Caco-2 (cell line): ENCODE measurements at places on chromosomes 16 and 17. TPM values are rescaled to one million over a fixed set of nuclear protein-coding genes. Genes with fewer than 3 reads are reported as not detected.

EMP2 gene
- 187 and 198 TPM in 2 replicates for total RNA-seq

NPIPA3 gene
- 1.8 TPM in 1 of 2 replicates, not detected in the other for total RNA-seq

C17orf67 gene
- 2.9 and 4.6 TPM in 2 replicates for total RNA-seq

TMC8 gene
- not detected in 2 replicates for total RNA-seq

IKZF3 gene
- 2.4 and 2.8 TPM in 2 replicates for total RNA-seq

CASKIN1 gene
- 6.6 and 10.8 TPM in 2 replicates for total RNA-seq

CYLD gene
- total RNA-seq = 9.8 and 13.1 TPM in 2 replicates

SRR gene
- total RNA-seq = 15.2 and 18.2 TPM in 2 replicates

HOXB13 gene
- 4.3 and 5.5 TPM in 2 replicates for total RNA-seq

LITAFD gene
- total RNA-seq = not detected in 2 replicates

EFNB3 gene
- 4.1 and 5.1 TPM in 2 replicates for total RNA-seq

NOXO1 gene
- total RNA-seq = 0.35 and 1.1 TPM in 2 replicates

MT1G gene
- not detected in 2 replicates for total RNA-seq

CHRNE gene
- total RNA-seq = not detected in 2 replicates

WBP2 gene
- 66.6 and 72.3 TPM in 2 replicates for total RNA-seq

HLF gene
- 17.3 and 19.8 TPM in 2 replicates for total RNA-seq

SOCS7 gene
- total RNA-seq = 29.2 and 32.4 TPM in 2 replicates

KRT12 gene
- total RNA-seq = not detected in 2 replicates

KRTAP4-3 gene
- not detected in 2 replicates for total RNA-seq

CDK3 gene
- total RNA-seq = 5.2 and 6.8 TPM in 2 replicates

MEIOB gene
- total RNA-seq = not detected in 2 replicates

MYL4 gene
- total RNA-seq = 0.39 TPM in 1 of 2 replicates, not detected in the other

C16orf54 gene
- total RNA-seq = not detected in 2 replicates

HOXB9 gene
- total RNA-seq = 4.5 and 5.4 TPM in 2 replicates

CDRT15 gene
- total RNA-seq = not detected in 2 replicates

SLFN11 gene
- not detected in 2 replicates for total RNA-seq

KRTAP17-1 gene
- total RNA-seq = not detected in 2 replicates

COX6A2 gene
- not detected in 2 replicates for total RNA-seq

ASB16 gene
- total RNA-seq = 0.26 TPM in 1 of 2 replicates, not detected in the other

PRAC1 gene
- total RNA-seq = not detected in 2 replicates

NUBP1 gene
- total RNA-seq = 25.3 and 28.3 TPM in 2 replicates

CACNG5 gene
- total RNA-seq = not detected in 2 replicates

MT3 gene
- total RNA-seq = not detected in 2 replicates

EVI2A gene
- total RNA-seq = not detected in 2 replicates

MAP2K3 gene
- total RNA-seq = 49.5 and 50.9 TPM in 2 replicates

HES7 gene
- not detected in 2 replicates for total RNA-seq

SLC5A2 gene
- total RNA-seq = 2.8 and 3.0 TPM in 2 replicates

KRT40 gene
- not detected in 2 replicates for total RNA-seq

KRTAP2-2 gene
- not detected in 2 replicates for total RNA-seq

CES5A gene
- total RNA-seq = not detected in 2 replicates

PDE6G gene
- total RNA-seq = not detected in 2 replicates
